ENCODE measurements at places on chromosomes 4 and X.
A peak's percentile ranks its signal among the peaks of the same experiment; 100 is the strongest.

GRCh38 chrX:112645774-112646173 is 34.0 kb downstream of the LHFPL1 start:
- DNase-seq, result no peak

DNA sequence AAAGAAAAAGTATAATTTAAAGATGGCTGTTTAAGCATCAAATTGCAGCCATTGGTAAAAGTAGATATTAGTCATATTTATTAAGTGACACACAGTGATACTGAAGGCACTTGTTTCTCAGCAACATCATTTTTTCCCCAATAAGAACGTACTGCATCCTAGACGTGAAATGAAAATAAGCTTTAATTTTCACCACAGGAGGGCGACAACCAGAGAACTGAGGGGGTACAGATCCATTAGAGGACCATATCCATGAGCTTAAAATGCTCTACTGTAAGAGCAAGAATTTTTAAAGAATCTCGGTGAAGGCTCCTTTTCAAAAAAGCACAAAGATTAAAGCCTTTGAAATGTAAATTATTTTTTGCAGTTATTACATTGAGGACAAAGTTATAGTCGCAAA is 33.4 kb downstream of the FRG1 start:
- no peak for DNase-seq

- DNase-seq, result peak; percentile 44
Observed at GRCh38 chr4:24471486-24472160, 112.7 kb downstream of the DHX15 start.

DNA sequence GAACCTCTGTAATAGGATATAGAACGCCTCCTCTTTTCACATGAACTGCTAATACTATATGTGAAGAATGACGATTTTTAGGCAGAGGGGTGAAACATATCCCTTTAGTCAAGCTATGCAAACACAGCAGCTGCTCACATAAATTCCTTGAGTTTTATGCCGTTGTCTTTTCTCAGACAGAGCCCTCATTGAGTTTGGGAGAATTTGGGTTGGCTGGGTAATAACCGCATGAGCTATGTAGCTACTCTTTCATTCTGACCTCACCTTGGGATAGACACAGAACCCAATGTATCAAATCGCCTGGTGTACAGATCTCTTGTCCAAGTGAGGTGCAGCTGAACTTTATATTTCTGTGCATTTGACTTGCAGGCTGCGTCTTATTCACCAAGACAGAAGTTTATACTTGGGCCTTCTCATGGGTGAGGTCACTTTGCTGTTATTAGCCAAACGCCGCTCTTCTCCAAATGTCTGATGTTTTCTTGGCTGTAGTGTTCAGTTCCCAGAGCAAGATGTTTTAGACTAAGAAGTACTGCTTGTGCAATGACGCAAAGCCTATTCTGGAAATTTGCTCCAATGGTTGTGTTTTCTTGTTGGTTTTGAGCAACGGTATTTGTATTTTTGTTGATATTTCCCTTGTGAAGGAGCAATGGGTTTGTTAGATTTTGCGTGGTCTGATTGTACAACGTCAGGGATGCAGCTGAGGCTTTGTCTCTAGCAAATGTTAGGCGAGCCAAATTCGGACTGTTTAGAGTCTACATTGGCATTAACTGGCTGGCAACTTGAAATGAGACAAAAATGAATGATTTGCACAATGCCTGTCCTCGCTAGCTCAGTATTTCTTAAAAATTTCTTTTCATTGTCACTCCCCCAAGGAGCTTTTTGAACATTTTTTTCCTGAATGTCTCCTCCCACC is 11.2 kb upstream of the SPARCL1 start:
- no peak for DNase-seq

DNA sequence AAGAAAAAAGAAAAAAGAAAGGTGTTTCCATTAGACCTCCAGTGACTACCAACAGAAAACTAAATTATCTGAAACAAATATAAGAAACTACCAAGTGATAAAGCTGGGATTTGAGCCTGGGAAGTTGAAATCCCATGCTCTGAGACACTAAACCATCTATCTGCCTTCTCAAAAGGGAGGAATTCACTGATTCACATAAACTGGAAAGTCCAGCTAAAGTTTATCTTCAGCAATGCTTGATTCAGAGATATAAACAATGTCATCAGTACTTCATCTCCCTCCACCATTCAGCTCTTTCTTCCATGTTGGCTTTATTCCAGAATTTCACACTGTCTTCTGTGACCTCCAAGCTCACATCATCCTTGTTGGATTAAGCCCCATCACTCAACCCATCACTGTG is 96.3 kb downstream of the IQCM start:
- no peak for DNase-seq

DNA sequence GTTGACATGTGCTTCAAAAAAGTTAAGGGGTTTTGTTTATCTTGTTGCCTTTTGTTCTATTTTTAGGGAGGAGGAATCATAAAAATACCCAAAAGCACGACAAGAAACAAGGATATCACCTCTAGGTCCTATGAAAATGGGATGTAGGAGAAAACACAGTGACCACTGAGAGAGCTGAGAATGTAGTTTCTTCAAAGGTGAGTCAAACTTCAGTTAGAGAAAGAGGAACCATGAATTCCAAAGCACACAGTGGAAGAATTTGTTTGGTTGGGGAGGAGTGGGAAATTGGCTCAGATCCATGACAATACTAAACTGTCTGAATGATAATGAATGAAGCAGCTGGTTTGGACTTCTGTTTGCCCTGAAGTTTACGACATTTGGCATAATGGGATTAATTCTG is 19.1 kb upstream of the FRYL start:
- DNase-seq, result no peak
